ENCODE measurements at places on chromosomes 3 and 15.

- DNase-seq = no peak
Measured at GRCh38 chr3:196270499-196270898, 17.0 kb downstream of the PCYT1A start.

- DNase-seq = no peak
Measured at GRCh38 chr3:117706037-117706436, 996.5 kb downstream of the TUSC7 start.

- DNase-seq = no peak
Measured at GRCh38 chr3:110307065-110307809, 764.4 kb upstream of the NECTIN3 start.

DNA sequence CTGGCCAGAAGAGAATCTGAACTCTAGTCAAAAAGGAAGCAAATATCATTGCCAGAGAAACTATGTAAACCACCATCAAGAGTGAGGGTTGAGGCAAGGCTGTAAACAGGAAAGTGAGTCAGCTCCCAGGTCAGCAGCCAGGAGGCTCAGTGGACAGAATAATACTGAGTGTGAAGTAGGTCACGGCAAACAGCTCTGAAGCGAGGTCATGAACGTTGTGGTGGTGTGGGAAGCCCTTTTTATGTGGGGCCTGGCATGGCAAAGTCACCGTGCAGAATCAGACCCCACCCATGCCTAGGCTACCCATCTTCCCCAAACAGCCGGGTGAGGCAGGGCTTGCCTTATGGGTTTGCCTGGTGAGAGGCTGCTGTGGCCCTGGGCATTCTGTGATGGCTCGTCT is 43.9 kb downstream of the THBS1 start:
- peak; percentile 49 for DNase-seq

DNA sequence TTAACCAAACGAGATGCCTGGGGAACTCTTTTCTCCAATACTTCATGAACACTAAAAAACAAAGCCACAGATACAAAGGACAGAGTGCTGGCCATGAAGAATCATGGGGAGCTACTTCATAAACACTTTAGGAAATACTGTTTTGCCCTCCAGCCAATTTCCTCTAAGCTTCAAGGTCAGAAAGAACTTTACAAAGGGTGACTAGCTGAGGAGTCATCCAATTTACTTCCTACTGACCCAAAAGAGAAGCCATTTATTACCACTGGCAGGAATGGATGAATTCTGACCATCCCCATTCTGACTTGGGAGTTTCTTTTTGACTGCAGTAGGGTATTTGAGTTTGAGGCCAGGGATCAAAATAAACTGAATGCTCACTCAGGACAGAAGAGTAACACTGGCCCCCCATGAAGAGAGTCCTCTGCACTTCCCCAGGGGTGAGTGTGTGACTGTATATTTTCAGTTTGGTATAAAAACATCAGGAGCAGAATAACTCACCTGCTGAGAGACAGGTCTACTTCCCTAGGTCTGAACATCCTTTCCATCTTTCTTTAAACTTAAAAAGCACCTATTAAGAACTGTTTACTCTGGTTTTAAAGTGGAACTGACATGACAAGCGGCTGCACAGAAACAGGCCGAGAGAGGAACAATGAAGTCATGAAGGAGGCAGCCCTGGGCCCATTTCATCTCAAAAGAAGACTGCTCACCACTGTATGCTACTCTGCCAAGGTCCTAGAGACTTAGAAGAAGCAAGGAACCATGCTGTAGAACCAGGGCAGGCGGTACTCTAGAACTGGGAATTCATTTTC is 203.6 kb downstream of the TNIK start:
- DNase-seq = no peak

DNA sequence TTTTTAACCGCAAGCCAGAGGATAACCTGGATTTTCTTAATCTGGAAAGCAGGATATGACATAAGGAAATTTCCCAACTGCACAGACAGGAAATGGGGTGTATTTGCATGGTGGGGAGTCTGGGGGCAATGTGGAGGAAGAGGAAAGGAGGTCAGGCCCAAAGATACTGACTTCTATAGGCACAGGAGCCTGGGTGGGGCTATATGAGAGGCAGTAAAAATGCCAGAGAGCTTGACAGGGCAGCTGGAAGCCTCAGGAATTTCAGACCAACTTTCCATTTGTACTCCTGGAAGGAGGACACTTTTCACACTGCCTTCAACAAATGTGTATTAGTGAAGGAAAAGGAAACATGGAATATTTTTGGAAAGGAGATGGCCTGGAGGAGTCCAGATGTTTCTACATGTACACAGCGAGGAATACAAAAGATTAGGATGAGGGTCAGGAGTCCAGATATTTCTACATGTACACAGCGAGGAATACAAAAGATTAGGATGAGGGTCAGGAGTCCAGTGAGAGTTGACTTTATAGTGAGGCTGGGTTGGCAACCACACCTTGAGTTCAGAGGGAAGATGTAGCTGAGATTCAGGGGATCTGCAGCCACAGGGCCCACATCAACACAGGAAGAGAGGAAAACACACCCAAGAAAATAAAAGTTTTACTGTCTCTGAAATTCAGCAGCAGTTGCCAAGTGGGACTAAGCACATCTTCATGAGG is 111.9 kb upstream of the PTPRG start:
- DNase-seq = no peak

DNA sequence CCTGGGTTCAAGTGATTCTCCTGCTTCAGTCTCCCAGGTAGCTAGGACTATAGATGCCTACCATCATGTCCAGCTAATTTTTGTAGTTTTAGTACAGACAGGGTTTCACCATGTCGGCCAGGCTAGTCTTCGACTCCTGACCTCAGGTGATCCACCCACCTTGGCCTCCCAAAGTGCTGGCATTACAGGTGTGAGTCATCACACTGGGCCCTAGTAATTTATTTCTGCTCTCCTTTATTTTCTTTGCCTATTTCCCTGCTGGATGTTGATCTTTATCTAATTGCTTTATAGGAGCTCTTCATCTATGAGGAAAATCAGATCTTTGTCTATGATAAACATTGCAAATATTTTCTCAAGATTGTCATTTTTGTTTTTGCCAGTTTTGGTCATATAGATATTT is 31.7 kb downstream of the UQCC5 start:
- no peak for DNase-seq

DNA sequence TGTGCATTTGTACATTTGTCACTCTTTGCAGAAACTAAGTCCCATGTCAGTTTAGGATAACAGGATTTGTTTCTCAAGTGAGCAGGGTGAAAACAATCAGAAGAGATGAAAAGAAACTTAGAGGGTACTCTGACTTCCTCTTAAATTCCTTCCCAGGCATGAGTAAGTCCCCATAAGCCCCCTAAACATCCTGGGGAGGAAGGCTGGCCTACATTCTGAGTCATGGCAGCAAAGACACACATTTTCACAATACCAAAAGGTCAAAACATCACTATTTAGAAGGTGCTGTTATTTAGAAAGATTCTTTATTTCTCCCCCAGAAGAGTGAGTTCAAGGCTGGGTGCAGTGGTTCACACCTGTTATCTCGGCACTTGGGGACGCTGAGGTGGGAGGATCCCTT is 7.6 kb upstream of the FOXP1 start:
- DNase-seq = no peak

GRCh38 chr3:81446806-81447205 is 314.6 kb downstream of the GBE1 start:
- DNase-seq = no peak

DNA sequence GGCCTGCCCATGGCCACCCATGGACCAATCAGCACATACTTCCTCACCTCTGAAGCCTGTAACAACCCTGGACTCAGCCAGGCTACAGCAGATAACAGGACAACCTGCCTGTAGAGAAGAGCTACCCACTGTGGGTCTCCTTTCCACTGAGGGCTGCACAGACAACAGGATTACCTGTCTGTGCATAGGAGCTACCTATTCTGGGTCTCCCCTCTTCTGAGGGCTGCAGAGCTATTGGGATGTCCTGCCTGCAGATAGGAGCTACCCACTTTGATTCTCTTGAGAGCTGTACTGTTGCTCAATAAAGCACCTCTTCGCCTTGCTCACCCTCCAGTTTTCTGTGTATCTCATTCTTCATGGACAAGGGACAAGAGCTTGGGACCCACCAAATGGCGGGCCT is 23.8 kb upstream of the CHST2 start:
- no peak for DNase-seq

DNA sequence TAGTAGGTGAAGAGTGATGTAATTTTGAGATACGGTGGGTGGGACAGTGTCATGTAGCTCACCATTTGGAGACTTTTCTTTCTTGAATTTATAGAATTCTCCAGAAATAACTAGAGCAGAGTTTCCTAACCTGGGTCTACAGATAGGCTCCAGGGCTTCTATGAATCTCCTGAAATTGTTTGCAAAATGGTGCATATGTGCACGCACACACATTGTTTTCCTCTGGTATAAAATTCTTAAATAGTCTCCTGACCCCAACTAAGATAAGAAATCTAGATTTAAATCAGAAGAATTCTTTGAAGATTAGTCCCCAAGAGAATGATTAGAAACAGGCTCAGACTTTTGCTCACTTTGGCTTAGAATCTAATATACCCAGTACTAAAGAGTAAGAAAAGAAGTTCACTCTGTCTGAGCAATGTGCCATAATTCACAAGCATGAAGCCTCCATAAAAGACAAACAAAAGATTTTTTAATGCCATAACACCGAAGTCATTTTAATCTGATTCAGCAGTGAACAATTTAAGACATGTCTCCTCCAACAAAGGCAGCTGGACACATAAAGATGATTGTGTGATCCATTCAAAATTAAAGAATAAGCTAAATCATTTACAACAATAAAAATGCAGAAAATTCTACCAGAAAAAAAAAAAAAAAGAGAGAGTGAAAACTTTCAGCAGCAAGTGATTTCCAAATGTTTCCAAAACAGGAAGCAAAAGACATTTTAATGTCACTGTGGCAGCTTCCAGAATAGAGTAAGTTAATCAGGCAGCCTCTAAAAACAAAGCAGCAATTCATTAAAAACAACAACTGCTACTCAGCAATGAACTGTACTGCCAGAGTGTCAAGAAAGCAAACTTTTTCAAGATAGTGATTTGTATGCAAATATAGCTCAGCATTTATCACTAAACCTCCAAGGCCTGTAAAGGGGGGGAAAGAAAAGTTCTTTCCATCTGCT is 975.5 kb upstream of the CFAP20DC start:
- no peak for DNase-seq

DNA sequence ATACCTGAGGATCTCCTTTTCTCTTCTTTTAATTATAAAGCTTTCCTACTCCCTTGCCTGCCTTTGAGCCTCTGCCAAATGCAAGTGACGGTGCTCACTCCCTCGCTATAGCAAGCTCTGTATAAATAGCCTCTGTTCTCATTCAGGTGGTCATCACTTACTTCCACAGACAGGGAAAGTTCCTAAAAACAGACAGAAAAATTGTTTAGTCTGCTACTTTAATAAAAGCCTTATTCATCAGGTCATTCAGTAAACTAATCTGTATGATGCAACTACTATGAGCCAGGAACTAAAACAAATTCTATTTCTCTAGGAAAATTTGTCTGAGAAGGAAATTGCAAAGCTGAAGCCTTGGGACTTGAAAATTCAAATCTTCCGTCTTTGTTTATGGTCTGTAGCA is 10.2 kb upstream of the DLG1 start:
- DNase-seq = no peak

GRCh38 chr15:74405823-74406222 is 27.9 kb downstream of the SEMA7A start:
- DNase-seq = no peak

DNA sequence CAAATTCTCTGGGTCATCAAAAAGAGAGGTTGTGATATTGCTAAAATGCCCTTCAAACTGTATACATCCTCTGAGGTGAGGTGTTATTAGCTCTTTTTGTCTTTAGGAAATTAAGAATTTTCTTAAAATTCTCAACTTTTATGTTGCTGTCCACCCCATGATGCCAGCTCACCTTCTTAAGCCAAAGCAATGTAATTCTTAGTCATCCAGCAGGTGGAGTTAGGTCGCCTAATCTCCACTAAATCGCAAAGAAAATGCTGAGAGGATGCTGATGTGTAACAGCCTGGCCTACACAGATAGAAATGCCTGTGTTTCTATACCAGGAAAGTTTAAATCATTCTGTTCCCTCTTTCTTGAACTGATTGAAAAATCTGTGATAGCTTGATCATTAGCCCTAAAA is 770.2 kb upstream of the ALCAM start:
- DNase-seq = peak; percentile 10

GRCh38 chr3:12415014-12415680 is 69.1 kb upstream of the TSEN2 start:
- DNase-seq = no peak

- peak; percentile 78 for DNase-seq
Measured at GRCh38 chr3:195102609-195103467, 168.1 kb downstream of the XXYLT1 start.

GRCh38 chr3:133237380-133237779 is 162.5 kb upstream of the BFSP2 start:
- no peak for DNase-seq

Measured in HTR-8/SVneo (cell line).